ENCODE measurements at places on chromosomes 6 and 20.

GRCh38 chr6:1894954-1895353 lies 285.2 kb downstream of the FOXC1 start:
- no peak for DNase-seq

DNA sequence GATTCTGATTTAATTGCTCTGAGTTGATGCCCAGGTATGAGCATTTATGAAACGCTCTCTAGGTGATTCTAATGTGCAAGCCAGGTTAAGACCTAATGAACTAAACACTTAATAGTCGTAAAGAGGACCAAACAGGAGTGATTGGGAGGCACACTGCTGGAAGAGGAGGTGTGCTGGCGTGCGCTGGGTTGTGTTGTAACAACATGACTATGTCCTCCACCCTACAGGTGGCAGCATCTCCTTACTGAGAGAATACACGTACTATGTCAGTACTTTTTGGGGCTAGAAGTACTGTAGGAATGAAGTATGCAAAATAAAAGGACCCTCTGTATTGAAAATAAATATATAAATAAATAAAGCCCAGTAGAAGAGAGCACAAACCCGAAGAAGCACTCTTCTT lies 11.9 kb downstream of the C6orf89 start:
- DNase-seq, result no peak

DNA sequence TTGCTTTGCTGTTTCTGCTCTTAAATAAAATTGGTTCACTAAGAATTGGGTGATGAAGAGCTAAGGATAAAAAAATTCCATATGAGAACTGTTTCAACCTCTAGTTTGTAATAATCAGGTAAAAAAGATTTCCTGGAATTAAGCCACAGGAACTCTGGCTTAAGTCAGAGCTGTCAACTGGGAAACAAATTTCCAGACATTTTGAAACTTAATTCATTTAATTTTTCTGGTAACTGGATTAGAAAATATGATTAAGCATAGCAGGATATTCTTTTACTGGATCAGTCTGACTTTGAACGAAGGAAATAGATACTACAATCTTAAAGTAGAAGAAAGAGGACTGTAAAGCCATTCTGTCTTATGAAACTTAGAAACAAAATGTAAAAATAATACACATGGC lies 1.3 kb upstream of the VIP start:
- DNase-seq, result no peak

GRCh38 chr6:11317885-11318771 lies 85.7 kb upstream of the NEDD9 start:
- peak; percentile 80 for DNase-seq

GRCh38 chr6:35298625-35299140 lies 1.1 kb downstream of the DEF6 start:
- no peak for DNase-seq

DNA sequence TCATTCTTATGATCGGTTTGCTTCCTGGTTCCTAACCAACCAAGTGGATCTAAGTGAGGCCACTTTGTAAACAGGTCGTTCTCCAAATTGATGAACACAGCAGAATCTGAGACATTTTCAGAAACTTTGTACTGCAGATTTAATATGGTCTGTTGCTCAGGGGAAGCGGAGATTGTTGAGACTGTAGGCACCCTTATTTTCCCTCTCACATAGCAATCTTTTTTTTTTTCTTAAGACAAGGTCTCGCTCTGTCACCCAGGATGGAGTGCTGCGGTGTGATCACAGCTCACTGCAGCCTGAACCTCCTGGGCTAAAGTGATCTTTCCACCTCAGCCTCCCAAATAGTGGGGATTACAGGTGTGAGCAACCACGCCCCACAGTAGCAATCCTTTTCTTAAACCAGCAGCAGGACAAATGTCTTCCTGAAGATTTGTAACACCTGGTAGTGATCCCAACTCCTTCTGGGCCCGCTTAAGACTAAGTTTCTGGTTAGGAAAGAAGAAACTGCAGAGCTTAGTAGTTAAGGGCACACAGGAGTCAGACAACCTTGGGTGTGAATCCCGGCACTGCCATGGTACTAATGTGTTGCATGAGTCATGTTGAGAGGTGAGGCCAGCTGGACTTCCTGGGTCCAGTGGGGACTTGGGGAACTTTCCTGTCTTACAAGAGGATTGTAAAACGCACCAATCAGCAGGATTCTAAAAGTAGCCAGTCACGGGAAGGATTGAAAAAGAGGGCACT lies 48.4 kb upstream of the EZR start:
- DNase-seq, result no peak

All from HL-60 (cell line).